ENCODE measurements at places on chromosomes 3 and 15.

DNA sequence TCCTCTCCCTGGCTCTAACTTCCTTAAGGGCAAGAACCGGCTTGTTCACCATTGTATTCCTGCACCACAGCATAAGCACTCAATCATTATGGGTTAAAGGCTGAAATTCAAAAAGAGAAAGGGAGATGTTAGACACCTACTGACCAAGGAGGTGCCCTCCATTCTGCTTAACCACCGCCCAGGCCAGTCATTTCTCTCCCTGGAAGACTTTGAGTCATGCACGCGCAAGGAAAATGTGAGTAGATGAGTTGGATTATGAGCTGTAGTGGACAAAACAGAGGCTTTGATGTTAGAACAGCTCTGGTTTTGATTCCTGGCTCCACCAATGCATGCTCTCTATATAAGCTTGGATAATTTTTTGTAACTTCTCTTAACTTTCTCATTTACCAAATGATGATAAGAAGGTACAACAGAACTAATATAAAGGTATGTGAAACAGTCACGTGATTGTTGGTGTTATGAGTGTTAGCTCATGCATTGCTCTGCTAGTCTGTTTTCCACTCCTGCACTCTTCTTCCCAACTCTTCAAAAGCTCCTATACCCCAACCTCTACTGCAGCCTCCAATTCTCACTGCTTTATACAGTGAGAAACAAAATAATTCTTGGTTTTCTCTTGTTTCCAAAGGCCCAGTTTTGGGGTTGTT lies 148.4 kb upstream of the ATP11B start:
- no peak for DNase-seq
- no peak overlapping the region for H3K27ac ChIP-seq
- no peaks in the 10 kb centered on the region for H3K36me3 ChIP-seq
- no peaks in the 10 kb centered on the region for H3K4me1 ChIP-seq

DNA sequence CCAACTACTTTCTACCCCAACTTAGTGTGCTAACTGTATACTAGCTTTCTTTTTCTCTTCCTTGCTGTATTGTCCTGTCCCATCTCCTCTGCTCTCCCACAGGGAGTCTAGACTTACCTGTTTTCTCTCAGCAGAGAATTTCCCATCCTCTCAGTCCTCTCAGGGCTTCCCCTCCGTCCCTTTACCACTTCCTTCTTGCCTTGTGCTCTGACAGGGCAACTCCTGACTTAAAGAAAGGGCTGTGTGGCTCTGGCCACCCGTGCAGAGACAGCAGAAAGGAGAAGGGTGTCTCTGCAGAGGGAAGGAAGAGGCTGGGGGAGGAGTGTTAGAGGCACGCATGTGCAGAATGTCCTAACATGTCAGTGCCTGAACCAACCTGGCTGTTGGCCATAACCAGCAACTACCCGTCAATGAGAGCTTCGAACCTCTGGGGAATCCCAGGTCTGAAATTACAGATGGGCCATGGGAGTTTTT lies at the start of gene GCSAM:
TSS of gene GCSAM (minus strand) at position 274 of the 474 bp plus-strand sequence. CDS start at position 146, 128 bp downstream.
- H3K27me3 ChIP-seq = no peaks in the 10 kb centered on the region
- DNase-seq = peak; percentile 35
- no peaks in the 10 kb centered on the region for H3K36me3 ChIP-seq
- H3K4me3 ChIP-seq = no peak within 1 kb of the TSS
- H3K27ac ChIP-seq = no peak within 1 kb of the TSS
- peaks cover 5% of the 10 kb centered on the region for H3K4me1 ChIP-seq

DNA sequence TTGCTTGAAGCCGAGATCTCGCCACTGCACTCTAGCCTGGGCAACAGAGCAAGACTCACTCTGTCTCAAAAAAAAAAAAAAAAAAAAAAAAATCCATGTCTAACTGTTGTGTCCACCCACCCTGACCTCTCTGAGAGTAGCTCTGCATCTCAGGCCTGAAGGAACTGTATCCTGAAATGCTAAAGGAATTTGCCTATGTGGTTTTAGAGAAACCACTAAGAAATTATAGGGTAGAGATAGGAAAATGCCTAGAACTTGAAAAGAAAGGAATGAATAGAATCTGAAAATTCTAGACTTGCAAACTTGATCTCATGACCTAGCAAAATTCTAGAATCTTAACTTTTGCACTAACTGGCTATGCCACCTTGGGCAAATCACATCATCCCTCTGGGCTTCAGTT lies 217.5 kb upstream of the ROPN1 start:
- H3K4me3 ChIP-seq = no peak overlapping the region
- peaks cover 15% of the 10 kb centered on the region for H3K4me1 ChIP-seq
- no peaks in the 10 kb centered on the region for H3K27me3 ChIP-seq
- H3K36me3 ChIP-seq = no peaks in the 10 kb centered on the region
- H3K27ac ChIP-seq = no peak overlapping the region
- no peak for DNase-seq

- peak within 1 kb of the TSS; percentile 83 for H3K4me3 ChIP-seq
- peak within 1 kb of the TSS; percentile 99 for H3K27ac ChIP-seq
- DNase-seq = peak; percentile 88
These were observed at the start of gene TPM1 for GRCh38 chr15:63041974-63042876. TSS of gene TPM1 (plus strand) at chr15:63042747. CDS start at chr15:63042830, 83 bp downstream.

DNA sequence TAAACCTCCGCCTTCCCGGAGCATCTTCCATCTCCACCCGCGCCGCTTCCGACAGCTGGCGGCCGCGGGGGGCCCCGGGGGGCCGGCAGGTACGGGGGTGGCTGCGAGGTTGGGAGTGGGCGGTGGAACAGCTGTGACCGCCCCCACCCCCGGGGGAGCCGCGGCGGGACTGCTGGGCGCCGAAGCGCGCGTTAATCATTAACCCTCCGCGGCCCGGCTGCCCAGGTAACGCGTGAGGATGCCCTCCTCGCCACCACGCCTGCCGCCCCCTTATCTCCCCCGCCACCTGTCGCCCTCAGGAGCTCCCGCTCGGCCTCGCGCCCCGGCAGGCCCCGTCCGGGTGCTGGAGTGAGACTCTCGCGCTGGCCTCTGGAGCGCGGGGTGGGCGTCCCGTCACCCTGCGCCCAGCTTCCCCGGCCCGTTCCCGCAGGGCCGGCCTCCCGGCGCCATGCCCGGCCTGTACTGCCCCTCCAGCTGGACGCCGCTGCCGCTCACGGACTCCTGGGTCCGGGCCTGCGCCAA lies 757 bp downstream of the VWA5B2 start:
- H3K27me3 ChIP-seq = peaks cover 99% of the 10 kb centered on the region
- H3K4me3 ChIP-seq = peak overlapping the region; percentile 68

DNA sequence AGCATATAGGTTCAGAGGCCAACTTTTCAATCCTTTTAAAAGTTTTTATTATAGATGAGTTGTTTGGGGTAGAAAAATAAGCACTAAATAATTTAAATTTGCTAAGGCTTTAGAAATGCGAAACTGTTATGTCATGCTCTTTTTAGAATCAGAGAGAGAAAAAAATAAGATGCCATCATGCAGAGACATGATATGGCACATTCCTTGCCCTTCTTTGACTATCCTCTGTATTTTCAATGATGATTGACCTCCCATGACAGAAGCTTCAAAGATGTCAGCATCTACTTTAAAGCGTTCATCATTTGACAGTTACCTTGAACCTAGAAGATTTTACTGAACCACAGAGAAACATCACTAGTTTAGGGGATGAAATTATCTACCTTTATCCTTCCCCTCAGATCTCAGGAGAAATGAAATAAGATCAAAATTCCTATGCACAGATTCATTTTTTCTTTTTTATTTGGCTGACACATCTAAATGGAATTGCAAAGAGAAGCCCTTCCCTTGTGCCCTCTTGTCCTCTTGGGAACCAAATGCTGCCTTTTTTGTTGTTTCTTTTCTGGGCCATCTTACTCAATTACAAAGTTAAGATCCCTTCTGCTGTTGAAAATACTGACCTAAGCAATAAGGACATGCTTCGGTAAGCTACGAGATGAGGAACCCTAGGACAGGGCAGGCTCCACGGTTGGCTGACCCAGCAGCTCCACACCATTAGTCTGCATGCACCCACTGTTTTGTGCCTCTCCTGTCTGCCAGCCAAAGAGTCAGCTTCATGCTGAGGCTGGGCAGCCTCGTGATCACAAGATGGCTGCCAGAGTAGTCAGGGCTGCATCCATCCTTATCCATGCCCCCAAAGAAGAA lies 289.7 kb upstream of the TPM1 start:
- DNase-seq = no peak
- peaks cover 5% of the 10 kb centered on the region for H3K4me1 ChIP-seq
- no peaks in the 10 kb centered on the region for H3K27me3 ChIP-seq
- peaks cover 60% of the 10 kb centered on the region for H3K36me3 ChIP-seq

DNA sequence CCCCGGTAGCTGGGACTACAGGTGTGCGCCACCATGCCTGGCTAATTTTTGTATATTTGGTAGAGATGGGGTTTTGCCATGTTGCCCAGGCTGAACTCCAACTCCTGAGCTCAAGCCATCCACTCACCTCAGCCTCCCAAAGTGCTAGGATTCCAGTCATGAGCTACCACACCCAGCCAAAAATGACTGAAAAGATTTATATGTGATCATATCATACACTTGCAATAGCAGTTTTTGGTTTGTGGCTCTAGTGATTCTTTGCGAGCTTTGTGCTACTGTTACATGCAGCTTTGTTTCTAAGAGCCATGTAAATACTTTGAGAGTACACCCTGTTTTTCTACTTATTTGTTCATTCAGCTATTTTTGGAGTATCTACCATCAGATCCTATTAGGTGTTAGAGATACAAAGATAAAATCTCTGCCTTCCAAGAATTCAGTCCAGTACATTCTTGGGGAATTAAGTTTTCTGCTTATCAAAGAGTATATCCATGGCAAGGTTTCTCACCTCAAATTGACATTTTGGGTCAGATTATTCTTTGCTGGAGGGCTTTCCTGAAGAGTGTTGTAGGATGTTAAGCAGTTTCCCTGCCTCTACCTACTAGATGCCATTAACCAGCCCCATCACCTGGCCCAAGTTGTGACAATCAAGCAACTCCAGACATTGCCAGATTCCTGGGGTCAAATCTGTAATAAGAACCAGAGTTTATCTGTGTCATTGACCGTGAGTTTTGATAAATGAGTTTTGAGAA lies 15.0 kb downstream of the SNAP23 start:
- no peak for DNase-seq
- H3K4me3 ChIP-seq = no peak overlapping the region
- H3K27ac ChIP-seq = peak overlapping the region; percentile 54
- peaks cover 25% of the 10 kb centered on the region for H3K36me3 ChIP-seq
- H3K27me3 ChIP-seq = no peaks in the 10 kb centered on the region

DNA sequence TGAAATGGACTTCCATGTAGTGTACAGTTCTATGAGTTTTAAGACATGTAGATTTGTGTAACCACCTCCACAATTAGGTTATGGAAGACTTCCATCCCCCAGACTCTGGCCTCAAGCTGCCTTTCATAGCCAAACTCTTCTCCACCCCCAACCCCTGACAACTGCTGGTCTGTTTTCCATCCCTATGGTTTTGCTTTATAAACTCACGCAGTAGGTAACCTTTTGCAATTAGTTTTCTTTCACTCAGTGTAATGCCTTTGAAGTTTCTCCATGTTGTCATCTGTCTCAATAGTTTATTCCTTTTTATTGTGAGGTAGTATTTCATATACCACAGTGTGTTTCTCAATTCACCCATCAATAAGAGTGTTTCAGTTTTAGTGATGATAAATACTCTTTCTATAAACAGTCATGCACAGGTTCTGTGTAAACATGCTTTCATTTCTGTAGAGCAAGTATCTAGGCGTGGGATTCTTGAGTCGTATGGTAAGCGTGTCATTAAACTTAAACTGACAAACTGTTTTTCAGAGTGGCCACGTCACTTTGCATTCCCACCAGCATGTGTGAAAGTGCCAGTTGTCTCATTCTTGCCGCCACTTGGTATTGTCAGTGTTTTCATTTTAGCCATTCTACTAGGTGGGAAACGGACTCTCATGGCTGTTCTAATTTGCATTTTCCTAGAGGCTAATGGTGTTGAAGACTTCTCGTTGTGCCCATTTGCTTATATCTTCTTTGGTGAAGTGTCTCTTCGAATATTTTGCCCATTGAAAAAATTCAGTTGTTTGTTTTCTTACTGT lies 47.3 kb upstream of the ALDH1A3 start:
- H3K27me3 ChIP-seq = peaks cover 33% of the 10 kb centered on the region
- H3K27ac ChIP-seq = no peak overlapping the region
- no peaks in the 10 kb centered on the region for H3K4me1 ChIP-seq
- H3K36me3 ChIP-seq = no peaks in the 10 kb centered on the region
- DNase-seq = no peak
- H3K4me3 ChIP-seq = no peak overlapping the region

GRCh38 chr3:169077394-169077906 lies 586.1 kb downstream of the MECOM start:
- no peaks in the 10 kb centered on the region for H3K36me3 ChIP-seq
- no peaks in the 10 kb centered on the region for H3K4me1 ChIP-seq
- H3K4me3 ChIP-seq = no peak overlapping the region

DNA sequence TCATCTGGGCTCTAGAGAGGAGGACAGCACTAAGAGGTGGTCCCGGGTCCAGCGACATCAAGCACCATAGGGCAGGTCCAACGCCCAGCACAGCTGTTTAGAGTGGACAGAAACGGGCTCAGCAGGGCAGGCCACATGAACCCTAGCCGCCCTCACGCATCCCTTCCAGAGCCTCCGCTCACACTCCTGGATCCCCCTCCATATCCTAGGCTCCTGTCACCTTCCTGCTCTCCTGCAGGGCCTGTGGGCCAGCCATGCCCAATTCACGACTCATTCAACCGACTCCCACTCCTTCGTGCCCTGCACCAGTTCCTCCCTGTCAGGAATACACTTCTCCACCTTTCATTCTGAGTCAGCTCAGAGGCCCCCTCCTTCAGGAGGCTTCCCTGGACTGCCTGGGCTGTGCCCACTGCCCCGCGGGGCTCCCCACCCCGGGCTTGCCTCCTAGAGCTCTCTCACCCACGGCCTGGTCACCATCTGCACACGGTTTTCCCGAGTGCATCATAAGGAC lies 90.2 kb downstream of the LINGO1 start:
- H3K27me3 ChIP-seq = no peaks in the 10 kb centered on the region
- H3K27ac ChIP-seq = peak overlapping the region; percentile 81
- no peaks in the 10 kb centered on the region for H3K36me3 ChIP-seq
- H3K4me1 ChIP-seq = peaks cover 69% of the 10 kb centered on the region

DNA sequence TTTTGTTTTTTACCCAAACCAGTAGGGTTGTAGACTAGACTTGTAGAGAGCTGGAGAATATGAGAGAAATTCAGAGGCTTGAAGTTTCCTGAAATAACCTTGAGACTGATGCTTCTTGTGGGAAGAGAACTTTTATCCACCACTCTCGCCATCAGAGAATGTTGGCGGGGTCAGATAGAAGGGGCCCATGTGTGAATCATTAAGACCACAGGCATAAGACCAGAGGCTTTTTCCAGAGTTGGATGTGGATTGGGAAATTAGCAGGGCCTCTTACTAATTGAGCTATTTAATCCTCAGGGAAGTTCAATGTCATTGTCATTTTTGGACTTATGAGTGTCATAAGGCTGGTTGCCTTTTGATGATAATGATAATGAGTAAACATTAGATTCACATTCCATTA lies 246.9 kb upstream of the THRB start:
- H3K27me3 ChIP-seq = no peaks in the 10 kb centered on the region
- H3K4me3 ChIP-seq = no peak overlapping the region
- H3K27ac ChIP-seq = no peak overlapping the region
- DNase-seq = no peak

DNA sequence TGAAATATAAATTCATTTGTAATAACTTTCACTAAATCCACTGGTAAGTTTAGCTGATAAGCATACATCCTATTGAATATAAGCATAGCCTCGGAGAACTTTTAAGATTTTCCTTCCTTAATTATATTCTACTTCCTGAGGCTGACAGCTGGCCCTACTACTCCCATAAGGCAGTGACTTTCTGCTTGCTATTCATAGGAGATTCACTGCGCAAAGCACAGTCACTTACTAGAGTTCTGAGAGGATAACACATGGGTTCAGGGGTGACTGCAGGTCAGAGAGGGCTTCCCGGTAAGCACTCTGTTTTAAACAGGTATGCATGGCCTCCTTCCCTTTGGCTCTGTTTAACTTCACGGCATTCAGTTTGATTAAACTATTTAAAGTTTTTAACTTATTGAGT lies 75.8 kb downstream of the FAIM start:
- H3K27me3 ChIP-seq = no peaks in the 10 kb centered on the region
- no peak overlapping the region for H3K27ac ChIP-seq
- H3K4me1 ChIP-seq = peaks cover 8% of the 10 kb centered on the region
- no peak for DNase-seq
